ENCODE measurements at places on chromosomes 4 and X. TPM values are rescaled to one million over a fixed set of nuclear protein-coding genes. Genes with fewer than 3 reads are reported as not detected.

The TRMT44 gene
- 5.3 TPM for polyA plus RNA-seq

The LGI2 gene
- 0.98 TPM for polyA plus RNA-seq

The IL3RA gene
- polyA plus RNA-seq, result 19.0 TPM

The AR gene
- polyA plus RNA-seq, result 0.91 TPM

The PDE5A gene
- polyA plus RNA-seq, result 7.4 TPM

The EOLA2 gene
- polyA plus RNA-seq, result 31.4 TPM

The SPANXA2 gene
- not detected for polyA plus RNA-seq

The ABCG2 gene
- polyA plus RNA-seq, result 0.22 TPM

The ARHGAP36 gene
- polyA plus RNA-seq, result not detected

The GPR50 gene
- polyA plus RNA-seq, result 0.04 TPM

The XPNPEP2 gene
- 6.4 TPM for polyA plus RNA-seq

The XAGE2 gene
- polyA plus RNA-seq, result not detected

The PCDH11X gene
- 0.03 TPM for polyA plus RNA-seq

The ERVMER34-1 gene
- 0.09 TPM for polyA plus RNA-seq

The ZFYVE28 gene
- polyA plus RNA-seq, result 4.4 TPM

The VCX3A gene
- polyA plus RNA-seq, result not detected

The SLC6A14 gene
- polyA plus RNA-seq, result 0.11 TPM

The F8A2 gene
- not detected for polyA plus RNA-seq

The TIMM8A gene
- 4.2 TPM for polyA plus RNA-seq

The SORCS2 gene
- 0.22 TPM for polyA plus RNA-seq

The CD40LG gene
- polyA plus RNA-seq, result 0.34 TPM

The FBXW7 gene
- 5.2 TPM for polyA plus RNA-seq

The CUL4B gene
- polyA plus RNA-seq, result 24.2 TPM

The TEC gene
- polyA plus RNA-seq, result 1.5 TPM

The NPY5R gene
- 1.0 TPM for polyA plus RNA-seq

The EPGN gene
- 0.97 TPM for polyA plus RNA-seq

The GATB gene
- 17.9 TPM for polyA plus RNA-seq

The ZAR1 gene
- not detected for polyA plus RNA-seq

The PABPC1L2A gene
- polyA plus RNA-seq, result not detected

The COX7B2 gene
- not detected for polyA plus RNA-seq

The SPANXC gene
- polyA plus RNA-seq, result not detected

The MCF2 gene
- not detected for polyA plus RNA-seq

The SPON2 gene
- 8.7 TPM for polyA plus RNA-seq

The FABP2 gene
- 0.22 TPM for polyA plus RNA-seq

The F11 gene
- polyA plus RNA-seq, result not detected

The ZFP92 gene
- 1.0 TPM for polyA plus RNA-seq

The N4BP2 gene
- 1.7 TPM for polyA plus RNA-seq

The ZCCHC12 gene
- polyA plus RNA-seq, result 0.09 TPM

The MTCP1 gene
- polyA plus RNA-seq, result 10.1 TPM

The KIAA1210 gene
- polyA plus RNA-seq, result not detected

The P2RY8 gene
- 1.1 TPM for polyA plus RNA-seq

The MAGEB1 gene
- polyA plus RNA-seq, result not detected

The TRO gene
- polyA plus RNA-seq, result 4.3 TPM
